ENCODE measurements at places on chromosomes 5 and 9.

DNA sequence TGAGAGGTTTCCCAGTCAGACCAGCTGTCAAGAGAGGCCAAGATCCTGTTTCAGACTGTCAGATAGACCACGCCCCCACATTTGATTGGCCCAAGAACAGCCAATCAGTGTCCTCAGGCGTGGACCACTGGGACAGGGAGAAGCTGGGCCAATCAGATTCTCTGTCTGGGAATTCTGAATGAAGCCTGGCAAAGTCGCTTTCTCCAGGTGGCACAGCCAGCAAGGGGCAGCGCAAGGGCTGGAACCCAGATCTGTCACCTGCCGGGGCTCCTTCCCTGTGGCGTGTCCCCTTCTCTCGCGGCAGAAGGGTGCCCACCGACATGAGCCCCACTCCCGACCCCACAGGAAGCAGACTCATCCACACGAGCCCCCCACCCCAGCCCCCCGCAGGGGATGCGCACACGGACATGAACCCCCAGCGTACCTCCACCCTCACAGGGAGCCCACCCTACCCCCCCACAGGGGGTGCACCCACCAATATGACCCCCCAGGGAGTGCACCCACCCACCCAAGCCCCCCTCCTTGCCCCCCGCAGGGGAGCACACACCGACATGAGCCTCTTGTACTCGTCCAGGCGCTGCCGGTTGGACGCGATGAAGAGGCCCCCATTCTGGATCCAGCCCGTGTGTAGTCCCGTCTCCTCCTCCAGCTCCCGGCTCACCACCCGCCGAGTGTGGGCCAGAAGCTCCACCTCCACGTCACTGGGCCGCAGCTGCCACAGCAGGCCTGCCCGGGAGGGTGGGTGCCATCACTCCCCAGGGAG lies 6.1 kb downstream of the SARDH start:
- no peak for DNase-seq

DNA sequence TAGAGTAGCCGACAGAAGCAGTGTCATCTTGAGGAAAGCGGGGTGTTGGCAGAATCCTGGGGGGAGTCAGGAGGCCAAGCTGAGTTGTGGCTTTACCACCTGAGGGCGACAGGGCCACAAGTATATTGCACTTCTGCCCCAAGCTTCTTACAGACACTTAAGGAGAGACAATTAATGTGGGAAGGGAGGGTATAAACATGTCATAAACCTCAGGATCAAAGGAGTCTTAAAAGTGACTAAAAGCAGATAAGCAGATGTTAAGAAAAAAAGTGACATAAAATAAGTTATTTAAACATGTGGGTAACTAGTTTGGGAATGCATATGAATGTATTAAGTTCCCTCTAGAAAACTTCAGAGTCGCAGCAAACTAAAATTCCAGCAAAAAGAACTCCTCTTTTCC lies 63.9 kb downstream of the ERAP1 start:
- no peak for DNase-seq

GRCh38 chr5:163913548-163913947 lies 408.1 kb downstream of the MAT2B start:
- DNase-seq = no peak

GRCh38 chr9:4030751-4031150 lies 269.1 kb downstream of the GLIS3 start:
- no peak for DNase-seq

- DNase-seq = no peak
Observed at GRCh38 chr9:445033-445432, 230.4 kb downstream of the DOCK8 start.

GRCh38 chr5:93072831-93073459 lies 508.1 kb downstream of the NR2F1-AS1 start:
- no peak for DNase-seq

DNA sequence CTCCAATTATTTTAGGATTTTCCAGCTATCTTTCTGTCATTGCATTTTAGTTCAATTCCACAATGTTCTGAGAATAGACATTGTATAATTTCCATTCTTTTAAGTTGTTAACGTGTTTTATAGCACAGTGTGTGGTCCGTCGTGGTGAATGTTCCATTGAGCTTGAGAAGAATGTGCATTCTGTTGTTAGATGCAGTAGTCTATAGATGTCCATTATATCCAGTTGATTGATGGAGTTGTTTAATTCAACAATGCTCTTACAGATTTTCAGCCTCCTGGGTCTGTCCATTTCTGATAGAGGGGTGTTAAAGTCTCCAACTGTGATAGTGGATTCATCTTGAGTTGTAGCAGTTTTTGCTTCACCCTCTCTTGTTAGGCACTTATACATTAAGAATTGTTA lies 1587.7 kb upstream of the NUDT12 start:
- DNase-seq = no peak

GRCh38 chr5:109943701-109944235 lies 254.0 kb downstream of the MAN2A1 start:
- no peak for DNase-seq

- DNase-seq = no peak
Observed at GRCh38 chr9:110258690-110259091, 2.4 kb upstream of the TXN start.

- no peak for DNase-seq
Observed at GRCh38 chr9:34072410-34072809, 23.7 kb upstream of the UBAP2 start.

DNA sequence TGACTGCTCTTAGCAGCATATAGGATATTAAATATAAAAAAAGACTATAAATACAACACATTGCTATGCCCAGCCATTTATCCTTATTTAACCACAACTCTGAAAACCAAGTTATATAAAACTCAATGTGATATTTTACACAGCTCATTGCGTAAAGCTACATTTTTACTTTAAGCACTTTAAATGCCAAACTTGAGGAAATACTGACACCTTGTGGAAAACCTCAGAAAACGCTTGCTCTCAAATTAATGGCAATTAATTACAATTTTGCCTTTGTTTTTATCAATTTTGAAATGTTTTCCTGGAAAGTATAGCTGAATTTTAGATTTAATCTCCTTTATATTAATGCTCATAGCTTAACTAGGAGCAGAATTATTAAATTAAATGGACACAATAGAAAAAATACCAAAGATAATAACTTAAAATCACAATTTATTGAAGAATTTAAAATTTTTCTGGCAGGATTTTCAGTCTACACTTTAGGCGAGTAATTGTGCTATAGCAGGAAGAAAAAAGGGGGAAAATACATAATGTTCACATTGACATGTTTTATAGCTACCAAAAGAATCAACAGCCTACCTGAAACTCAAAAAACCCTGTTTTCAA lies 25.2 kb upstream of the PLAC8L1 start:
- no peak for DNase-seq

DNA sequence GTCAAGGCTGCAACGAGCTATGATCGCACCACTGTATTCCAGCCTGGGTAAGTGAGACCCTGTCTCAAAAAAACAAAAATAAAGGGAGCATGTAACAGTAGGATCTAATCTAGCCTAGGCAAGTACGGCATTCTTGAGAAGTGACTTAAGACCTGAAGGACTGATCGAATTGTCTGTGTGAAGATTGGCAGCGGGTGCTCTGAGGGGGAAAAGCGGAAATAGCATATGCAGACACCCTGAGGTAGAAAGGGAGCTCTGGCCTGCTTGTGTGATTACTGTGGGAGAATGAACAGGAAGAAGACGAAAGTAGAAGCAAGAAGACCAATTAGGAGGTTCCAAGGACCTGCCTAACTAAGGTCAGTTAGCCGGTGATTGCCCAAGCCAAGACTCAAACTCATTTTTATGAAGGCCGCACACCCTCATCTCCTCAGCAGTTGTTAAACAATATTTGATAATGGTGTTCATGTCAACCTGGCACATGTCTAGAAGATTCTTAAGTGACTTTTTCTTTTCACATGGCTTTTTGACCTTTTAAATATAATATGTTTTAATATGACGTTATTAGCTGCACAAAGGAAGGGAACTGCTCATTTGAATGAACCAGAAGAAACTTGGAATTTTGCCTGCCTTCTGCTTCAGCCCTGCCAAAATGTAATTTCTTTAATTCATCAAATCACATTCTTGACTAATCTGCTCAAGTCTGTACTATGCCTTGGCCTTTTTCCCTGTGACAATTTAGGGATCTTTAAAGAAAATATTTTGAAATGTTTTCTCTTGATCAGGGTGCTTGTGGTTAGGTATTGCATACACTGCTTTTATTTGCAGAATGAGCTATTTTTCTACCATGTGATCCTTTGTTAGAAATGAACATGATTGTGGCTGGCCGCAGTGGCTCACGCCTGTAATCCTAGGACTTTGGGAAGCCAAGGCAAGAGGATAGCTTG lies 289.2 kb upstream of the DMRT1 start:
- DNase-seq = no peak

- no peak for DNase-seq
Observed at GRCh38 chr9:27425827-27426510, 98.1 kb upstream of the IFNK start.

DNA sequence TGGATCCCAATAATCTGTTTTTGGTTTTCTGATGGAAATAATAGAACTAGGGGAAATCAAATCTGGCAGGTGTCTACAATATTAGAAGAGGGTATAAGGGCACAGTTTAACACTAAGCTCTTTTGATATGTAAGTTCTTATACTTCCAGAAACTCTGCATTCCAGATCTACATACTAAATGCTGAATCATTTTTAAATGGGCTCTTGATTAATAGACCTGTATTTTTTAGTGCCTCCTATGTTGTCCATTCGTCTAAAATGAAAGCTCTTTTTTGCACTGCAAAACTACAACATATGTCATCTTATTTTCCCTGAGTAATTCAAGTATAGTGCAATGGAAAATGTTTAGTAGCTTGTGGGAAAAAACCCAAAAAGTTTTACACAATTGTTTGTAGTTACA lies 44.2 kb downstream of the NR6A1 start:
- DNase-seq = no peak

DNA sequence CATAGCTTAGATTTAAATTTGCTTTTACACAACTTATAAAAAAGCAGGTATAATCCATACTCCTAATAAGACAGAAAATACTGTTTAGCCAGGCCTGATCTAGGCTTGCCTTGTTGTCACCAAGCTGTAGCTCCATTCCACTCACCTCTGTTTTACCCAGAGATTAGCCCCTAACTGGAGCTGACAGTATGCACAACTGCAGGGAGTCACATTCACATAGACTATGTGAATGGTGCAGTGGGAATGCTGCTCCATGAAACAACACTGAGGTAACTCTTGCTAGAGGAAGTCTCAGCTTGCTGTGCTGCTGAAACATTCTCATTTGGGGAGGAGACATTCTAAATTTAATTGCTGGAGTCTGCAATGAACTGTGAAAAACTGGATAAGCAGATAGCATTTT lies 209.1 kb downstream of the TMEM232 start:
- DNase-seq = no peak

DNA sequence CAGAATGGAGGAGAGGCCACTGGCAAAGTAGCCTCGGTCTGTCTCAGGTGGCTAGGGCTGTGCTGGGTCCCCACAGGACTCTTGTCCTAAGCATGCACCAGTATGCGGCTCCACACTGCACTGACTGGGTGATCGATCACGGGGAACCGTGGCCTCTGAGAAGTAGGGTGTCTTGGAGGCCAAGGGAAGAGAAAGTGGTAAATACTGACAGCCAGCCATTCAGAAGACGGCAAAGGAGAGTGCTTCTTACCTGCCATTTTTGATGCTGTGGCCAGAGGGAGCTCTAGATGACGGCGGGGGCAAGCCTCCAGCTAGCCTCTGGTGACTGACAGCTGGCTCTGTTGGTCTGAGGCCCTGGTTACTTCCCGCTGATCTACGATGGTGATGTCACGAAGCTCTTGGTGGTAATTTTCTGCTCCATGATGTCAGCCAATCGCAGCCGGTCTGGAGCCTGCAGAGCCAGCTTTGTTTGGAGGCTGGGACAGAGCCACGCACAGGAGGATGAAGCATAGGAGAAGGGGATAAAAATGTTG lies 40.4 kb upstream of the GADD45G start:
- DNase-seq = no peak

DNA sequence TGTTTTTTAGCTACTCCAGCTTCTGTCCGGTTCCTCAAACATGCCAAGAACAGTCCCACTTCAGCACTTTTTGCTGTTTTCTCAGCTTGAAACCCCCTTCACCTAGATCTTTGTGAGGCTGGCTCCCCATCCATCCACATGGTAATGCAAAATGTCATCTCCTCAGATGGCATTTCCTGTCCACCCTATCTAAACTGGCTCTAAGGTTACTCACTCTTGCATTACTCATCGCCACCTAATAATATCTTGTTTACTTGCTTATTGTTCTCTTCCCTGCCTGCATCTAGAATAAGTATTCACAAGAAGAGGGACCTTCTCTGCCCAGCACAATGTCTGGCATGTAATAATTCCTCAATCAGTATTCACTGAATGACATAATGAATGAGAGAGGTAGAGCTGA lies 220.1 kb downstream of the FAM114A2 start:
- no peak for DNase-seq

DNA sequence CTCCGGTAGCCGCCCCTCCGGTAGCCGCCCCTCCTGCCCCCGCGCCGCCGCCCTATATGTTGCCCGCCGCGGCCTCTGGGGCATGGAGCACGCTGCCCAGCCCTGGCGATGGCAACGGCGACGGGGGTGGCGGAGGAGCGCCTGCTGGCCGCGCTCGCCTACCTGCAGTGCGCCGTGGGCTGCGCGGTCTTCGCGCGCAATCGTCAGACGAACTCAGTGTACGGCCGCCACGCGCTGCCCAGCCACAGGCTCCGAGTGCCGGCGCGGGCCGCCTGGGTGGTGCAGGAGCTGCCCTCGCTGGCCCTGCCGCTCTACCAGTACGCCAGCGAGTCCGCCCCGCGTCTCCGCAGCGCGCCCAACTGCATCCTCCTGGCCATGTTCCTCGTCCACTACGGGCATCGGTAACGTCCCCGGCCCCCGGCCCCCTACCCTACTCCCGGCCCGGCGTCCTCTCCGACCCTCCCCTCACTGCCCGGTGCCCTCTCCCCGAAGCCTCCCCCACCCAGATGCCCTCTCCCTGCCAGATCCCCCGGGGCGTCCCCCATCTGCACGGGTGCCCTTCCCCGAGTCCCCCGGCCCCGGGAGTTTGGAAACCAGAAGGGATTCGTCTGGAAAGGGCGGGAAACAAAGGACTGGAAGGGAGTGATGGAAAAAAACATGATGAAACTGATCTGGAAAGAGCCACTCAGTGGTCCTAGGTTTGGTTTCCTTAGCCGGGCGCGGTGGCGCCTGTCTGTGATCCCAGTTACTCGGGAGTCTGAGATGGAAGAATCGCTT lies 417 bp downstream of the SRD5A1 start:
- no peak for DNase-seq

- DNase-seq = no peak
Observed at GRCh38 chr5:161263191-161263590, 283.3 kb downstream of the GABRB2 start.

GRCh38 chr9:14198047-14198840 lies 115.7 kb downstream of the NFIB start:
- no peak for DNase-seq

- no peak for DNase-seq
Observed at GRCh38 chr5:145800181-145800580, 35.0 kb downstream of the PRELID2 start.

DNA sequence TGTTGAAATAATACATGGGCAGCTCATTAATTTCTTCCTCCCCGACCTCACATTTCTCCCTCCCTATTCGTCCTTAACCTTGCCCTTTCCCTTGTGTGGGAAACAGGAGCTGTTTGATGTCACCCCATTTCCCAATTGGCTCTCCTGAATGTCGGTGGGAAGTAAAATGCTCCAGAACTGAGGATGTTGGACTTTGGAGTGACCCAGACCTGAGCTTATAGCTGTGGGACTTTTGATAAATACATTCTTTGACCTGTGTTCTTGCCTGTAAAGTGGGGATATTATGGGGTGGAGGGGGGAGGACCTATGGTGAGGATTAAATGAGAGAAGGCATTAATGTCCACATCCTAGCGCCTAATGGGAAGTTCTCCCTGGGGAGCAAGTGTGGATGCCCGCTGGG lies 91.3 kb downstream of the ZNF618 start:
- DNase-seq = no peak

Measured in CMK (cell line).